ENCODE measurements at places on chromosomes 7 and 10. TPM values are rescaled to one million over a fixed set of nuclear protein-coding genes. Genes with fewer than 3 reads are reported as not detected.

The HMX3 gene
- total RNA-seq: 2.0 TPM

DNA sequence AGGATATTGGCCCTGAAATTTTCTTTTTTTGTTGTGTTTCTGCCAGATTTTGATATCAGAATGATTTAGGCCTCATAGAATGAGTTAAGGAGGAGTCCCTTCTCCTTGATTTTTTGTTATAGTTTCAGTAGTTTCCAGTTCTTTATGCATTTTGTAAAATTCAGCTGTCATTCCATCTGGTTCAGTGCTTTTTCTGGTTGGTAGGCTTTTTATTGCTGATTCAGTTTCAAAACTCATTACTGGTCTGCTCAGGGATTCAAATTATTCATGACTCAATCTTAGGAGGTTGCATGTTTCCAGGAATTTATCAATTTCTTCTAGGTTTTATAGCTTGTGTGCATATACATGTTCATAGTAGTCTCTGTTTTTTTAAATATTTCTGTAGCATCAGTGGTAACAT, 10.1 kb upstream of the TMEM196 start:
- H3K4me1 ChIP-seq: peaks cover 5% of the 10 kb centered on the region
- H3K36me3 ChIP-seq: no peaks in the 10 kb centered on the region
- no peaks in the 10 kb centered on the region for H3K27me3 ChIP-seq
- no peak overlapping the region for H3K4me3 ChIP-seq
- DNase-seq: no peak

- peak; percentile 48 for DNase-seq
- H3K4me1 ChIP-seq: peaks cover 6% of the 10 kb centered on the region
- H3K4me3 ChIP-seq: no peak overlapping the region
- H3K36me3 ChIP-seq: peaks cover 44% of the 10 kb centered on the region
- H3K27ac ChIP-seq: no peak overlapping the region
Measured at GRCh38 chr7:135180122-135180521, 9.6 kb upstream of the CYREN start.

The PCDH15 gene
- total RNA-seq: not detected

The AQP1 gene
- 0.60 TPM for total RNA-seq

DNA sequence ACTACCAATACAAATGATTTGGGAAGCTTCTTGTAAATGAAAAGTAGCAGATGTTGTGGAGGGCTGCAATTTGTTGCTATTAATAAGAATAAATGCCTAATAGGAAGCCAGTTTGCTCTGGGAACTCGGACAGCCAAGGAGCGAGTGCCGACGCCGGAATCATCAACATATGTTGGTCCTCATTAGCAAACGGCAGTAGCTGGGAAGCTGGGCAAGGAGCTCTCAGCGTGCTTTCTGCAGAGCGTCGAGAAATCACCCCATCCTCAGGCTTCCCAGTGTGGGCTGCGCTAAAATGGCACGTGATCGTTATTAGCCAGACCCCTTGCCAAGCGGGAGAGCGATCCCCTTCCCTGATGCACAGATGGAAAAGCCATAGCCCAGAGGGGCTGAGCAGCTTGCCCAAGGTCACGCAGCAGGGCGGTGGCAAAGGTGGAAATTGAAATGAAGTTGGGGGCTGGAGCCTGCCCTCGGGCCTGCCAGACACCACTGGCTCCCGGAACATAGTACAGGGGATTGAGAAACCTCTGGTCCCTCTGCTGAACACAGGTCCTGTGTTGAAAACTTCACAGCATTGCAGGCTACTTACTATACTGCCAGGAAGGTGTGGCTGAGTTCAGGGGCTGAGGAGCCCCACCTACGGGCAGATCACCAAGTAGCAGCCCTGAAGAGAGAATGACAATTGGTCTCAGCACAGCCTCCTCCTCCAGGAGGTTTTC, 326.9 kb downstream of the PLXNA4 start:
- H3K27ac ChIP-seq: no peak overlapping the region
- no peak for DNase-seq
- H3K36me3 ChIP-seq: no peaks in the 10 kb centered on the region
- H3K4me1 ChIP-seq: no peaks in the 10 kb centered on the region

- H3K27me3 ChIP-seq: no peaks in the 10 kb centered on the region
- peak overlapping the region; percentile 95 for H3K4me3 ChIP-seq
- H3K4me1 ChIP-seq: peaks cover 34% of the 10 kb centered on the region
- H3K36me3 ChIP-seq: peaks cover 5% of the 10 kb centered on the region
- H3K27ac ChIP-seq: peak overlapping the region; percentile 90
Measured at GRCh38 chr7:151631570-151631952, 111.9 kb upstream of the RHEB start.

DNA sequence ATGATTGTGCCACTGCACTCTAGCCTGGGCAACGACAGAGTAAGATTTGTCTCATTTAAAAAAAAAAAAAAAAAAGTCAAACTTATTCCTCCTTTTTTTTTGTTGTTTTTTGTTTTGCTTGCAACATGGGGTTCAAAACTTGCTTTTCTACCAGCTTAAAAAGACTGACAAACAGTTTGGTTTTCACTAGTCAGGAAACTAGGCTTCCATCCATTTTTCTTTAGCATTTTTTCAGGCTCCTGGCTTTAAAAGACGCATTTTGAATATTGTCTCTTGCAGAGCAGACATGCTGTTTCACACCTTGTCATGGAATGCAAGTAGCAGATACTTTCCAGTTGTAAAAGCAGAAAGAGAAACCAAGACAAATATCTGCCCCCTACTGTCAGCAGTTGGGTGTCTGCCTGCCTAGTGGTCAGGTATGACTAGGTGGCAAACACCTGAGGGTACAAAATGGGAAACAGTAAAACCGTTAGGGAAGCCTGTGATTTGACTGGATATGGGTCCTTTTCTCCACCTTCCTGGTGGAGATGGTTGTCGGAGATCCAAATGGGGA, 139.9 kb downstream of the CCDC71L start:
- peak; percentile 4 for DNase-seq
- peaks cover 1% of the 10 kb centered on the region for H3K36me3 ChIP-seq
- peaks cover 44% of the 10 kb centered on the region for H3K27me3 ChIP-seq
- no peak overlapping the region for H3K4me3 ChIP-seq
- peaks cover 11% of the 10 kb centered on the region for H3K4me1 ChIP-seq

The TFEC gene
- total RNA-seq: 0.14 TPM

- DNase-seq: no peak
- no peak overlapping the region for H3K27ac ChIP-seq
- H3K4me1 ChIP-seq: no peaks in the 10 kb centered on the region
- H3K4me3 ChIP-seq: no peak overlapping the region
- peaks cover 8% of the 10 kb centered on the region for H3K36me3 ChIP-seq
Measured at GRCh38 chr7:111272092-111272491, 181.2 kb downstream of the LRRN3 start.

DNA sequence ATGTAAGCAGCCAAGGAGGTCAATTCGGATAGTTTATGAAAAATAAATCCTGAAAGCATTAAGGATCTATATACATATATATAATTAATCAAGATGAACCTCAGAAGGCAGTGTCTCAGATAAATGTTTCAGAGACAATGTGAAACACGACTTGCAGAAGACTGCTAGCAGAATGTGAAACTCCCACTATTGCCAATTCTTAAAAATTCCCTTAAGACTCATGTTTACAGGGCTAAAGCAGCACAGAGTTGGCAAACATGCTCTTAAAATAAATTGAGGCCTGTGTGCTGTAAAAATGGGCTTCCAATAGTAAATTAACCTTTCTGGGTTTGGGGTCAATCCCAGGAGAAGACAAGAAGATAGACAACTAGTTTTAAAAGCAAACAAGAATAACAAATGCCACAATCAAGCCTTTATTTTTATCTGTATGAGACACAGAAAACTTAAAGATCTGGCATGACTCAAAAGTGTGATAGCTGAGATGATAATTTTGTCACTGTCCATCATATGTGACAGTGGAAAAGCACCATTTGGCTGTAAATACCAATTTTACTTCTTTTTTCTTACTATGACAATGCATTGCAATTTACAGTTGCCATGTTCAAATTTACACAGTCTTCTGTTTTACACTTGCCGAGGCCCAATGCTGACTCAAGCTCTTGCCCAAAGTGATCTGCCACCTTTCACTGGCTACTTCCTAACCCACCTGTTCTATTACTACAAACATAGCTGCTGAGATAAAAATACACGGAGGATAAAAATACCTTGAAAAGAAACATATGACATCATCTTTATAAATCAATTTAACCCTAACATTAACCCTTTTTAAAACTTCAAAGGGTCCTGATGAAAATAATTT, 78.6 kb downstream of the CHCHD3 start:
- peaks cover 25% of the 10 kb centered on the region for H3K4me1 ChIP-seq
- H3K4me3 ChIP-seq: no peak overlapping the region
- DNase-seq: no peak

DNA sequence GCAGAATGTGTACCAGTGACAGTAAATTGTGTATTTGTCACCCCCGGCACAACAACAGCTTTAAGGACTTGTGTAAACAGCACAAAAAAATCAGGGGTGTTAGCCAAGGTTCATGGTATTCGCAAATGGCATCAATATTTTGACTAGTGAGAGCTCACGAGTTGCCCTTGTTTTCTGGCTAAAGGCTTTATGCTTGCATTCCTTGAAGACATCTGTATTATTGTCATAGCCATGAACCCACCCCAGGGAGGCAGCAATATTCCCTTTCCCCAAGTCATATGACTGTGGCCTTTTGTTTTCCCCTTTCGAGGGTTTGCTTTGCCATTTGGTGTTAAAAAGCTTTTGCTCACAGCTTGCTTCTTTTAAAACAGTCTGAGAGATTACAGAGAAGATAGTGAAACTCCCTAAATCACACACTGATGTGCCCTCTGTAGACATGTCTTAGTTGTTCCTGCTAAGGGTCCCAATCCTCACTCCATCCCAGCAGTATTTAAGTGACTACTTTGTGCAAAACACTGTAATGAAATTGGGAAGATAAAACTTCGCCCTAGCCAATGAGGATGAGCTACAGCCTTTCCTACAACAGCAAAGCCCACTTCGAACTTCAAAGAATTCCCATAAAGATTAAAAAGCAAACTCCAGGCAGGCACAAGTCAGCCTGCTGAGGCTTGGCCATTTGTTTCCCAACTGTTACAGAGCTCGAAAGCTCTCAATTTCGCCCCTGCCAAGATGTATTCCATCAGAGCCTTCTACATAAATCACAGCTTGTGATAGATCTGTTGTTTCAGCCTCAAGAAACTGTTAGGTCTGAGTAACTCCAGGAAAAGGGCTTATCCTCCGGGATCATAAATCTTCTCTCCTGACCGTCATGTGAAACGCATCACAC, 172.3 kb downstream of the ADAM12 start:
- no peak for DNase-seq
- no peaks in the 10 kb centered on the region for H3K4me1 ChIP-seq
- H3K36me3 ChIP-seq: no peaks in the 10 kb centered on the region
- H3K27me3 ChIP-seq: no peaks in the 10 kb centered on the region
- H3K4me3 ChIP-seq: no peak overlapping the region
- H3K27ac ChIP-seq: no peak overlapping the region

- no peak overlapping the region for H3K27ac ChIP-seq
- no peak for DNase-seq
- peaks cover 16% of the 10 kb centered on the region for H3K27me3 ChIP-seq
Measured at GRCh38 chr10:86613905-86614304, 40.4 kb upstream of the OPN4 start.

The SRRM3 gene
- total RNA-seq: not detected

DNA sequence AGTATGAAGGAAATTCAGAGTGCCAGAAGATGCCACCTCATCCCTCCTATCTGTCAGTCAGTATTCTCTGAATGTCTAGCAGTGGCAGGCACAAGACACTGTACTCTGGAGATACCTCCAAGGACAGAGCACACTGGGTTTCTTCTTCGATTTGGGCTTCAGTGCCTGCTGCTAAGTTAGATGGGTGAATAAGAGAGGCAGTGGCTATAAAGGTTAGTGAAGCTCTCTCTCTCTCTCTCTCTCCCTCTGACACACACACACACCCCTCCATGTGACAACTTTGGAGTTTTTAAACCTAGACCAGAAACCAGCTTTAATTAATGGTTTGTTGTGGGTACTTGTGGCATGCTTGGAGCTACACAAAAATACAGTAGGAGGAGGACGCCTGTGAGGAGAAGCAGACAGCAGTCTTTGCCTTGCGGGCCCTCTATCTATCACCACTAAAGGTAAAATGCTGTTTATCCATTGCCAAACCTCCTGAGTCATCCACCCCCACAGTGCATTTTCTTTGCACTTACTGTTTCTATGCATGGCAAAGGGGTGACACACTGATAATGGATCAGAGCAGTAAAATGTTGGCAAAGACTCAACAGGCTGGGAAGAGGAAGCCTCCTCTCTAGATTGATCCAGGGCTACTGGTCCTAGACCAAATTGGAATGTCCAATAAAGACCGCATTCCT, 102.5 kb downstream of the TRIL start:
- H3K4me3 ChIP-seq: no peak overlapping the region
- peaks cover 15% of the 10 kb centered on the region for H3K4me1 ChIP-seq
- no peaks in the 10 kb centered on the region for H3K36me3 ChIP-seq

- H3K27me3 ChIP-seq: peaks cover 22% of the 10 kb centered on the region
- H3K36me3 ChIP-seq: no peaks in the 10 kb centered on the region
- no peak for DNase-seq
- no peak overlapping the region for H3K4me3 ChIP-seq
Measured at GRCh38 chr10:63899673-63900300, 378.6 kb downstream of the REEP3 start.

DNA sequence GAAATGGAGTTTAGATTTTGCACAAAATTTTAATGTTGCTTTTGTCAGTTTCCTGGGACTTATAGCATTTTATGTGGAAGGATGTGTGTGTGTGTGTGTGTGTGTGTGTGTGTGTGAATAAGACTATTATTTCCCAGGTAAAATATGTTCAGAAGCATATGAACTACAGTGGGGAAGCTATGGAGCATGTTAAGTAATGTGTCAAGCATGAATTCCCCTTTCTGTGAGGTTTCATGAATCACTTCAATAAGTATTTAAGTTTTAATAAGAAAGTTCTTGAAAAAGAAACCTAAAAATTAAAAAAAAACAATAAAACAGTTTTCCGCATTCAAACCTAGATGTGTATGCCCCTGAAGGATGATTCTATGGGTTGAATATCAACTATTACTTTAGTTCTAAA, 693 bp downstream of the CREB5 start:
- no peak for DNase-seq
- H3K4me1 ChIP-seq: peaks cover 34% of the 10 kb centered on the region
- no peak overlapping the region for H3K4me3 ChIP-seq
- H3K27ac ChIP-seq: no peak overlapping the region
- peaks cover 5% of the 10 kb centered on the region for H3K36me3 ChIP-seq
- peaks cover 90% of the 10 kb centered on the region for H3K27me3 ChIP-seq

DNA sequence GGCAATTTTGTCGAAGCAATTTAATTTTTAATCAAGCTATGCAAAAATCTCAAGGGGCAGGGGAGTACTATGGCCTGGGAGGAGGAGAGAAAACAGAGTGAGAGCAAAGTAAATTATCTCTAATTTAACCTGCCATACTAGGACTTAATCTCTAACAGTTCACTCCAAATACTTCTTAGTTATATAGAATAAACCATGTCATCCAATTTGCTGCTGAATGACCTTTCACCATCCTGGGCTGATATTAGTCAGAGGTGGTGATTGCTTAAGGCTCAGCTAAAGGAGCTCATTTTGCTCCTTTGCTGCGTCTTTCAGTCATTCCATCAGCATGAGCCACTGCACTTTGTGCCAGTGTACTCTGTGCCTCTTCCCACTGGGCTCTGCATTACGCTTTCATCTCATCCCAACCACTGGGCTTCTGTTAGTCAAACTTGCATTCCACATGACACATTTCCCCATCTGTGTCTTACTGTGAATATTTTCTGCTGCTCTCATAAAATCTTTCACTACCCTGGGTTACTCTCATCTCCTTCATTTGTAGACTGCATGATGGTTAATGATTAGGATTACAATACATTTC, 84.3 kb downstream of the CD36 start:
- no peak overlapping the region for H3K27ac ChIP-seq
- no peaks in the 10 kb centered on the region for H3K4me1 ChIP-seq
- H3K27me3 ChIP-seq: no peaks in the 10 kb centered on the region
- H3K4me3 ChIP-seq: no peak overlapping the region
- no peak for DNase-seq
- H3K36me3 ChIP-seq: no peaks in the 10 kb centered on the region

The NUTM2E gene
- total RNA-seq: not detected
